Fibroblast of skin of right biceps (primary cell): ENCODE measurements at places on chromosomes 3 and 15.
A peak's percentile ranks its signal among the peaks of the same experiment; 100 is the strongest.

DNA sequence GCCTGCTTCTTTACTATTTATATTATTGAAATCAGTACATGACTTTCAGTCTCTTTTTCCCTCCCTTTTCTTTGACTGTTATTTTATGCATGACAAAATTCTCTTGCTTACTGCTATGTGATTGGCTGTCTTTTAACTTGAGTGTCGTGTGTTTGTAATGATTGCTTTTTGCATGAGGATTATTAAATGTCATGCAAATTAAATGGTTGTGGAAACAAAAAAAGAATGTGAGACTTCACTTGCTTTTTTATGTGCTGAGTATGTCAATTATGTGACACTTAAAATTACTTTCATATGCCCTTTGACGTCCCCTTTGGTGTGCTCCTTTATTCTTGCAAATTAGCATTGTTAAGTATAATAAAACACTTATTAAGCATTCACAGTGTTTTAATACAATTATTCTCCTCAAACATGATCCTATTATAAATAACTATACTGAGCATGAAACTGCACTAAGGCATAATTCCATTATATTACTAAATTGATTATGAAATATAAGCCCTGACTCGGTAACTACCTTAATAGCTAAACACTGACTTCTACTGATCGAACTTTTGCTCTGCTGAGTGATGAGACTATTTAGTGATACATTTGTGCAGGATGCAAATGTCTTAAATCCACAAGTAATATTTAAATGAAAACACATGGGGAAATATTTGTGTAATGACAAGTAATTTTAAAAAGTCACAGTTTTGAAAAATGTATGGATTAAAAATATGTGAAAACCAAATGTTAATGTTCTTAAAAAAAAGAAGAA is 401.7 kb downstream of the NLGN1 start:
- DNase-seq = peak; percentile 34

DNA sequence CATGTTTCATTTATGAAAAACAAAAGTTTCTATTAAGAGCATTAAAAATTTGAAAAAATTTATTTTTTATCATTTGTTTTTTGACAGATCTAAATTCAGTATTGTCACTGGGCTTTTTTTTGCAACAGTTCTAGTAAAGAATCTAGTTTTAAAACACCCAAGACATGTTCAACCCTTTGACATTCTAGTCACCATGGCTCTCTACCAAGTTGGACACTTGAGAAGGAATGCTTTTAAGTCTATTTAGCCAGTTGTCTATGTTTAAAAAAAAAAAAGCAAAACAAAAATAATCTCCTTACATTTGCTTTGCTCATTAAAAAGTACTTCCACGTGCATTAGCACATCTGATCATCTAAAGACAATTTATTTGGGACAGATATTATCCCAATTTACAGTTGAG is 417.5 kb downstream of the RSL24D1 start:
- DNase-seq = no peak

DNA sequence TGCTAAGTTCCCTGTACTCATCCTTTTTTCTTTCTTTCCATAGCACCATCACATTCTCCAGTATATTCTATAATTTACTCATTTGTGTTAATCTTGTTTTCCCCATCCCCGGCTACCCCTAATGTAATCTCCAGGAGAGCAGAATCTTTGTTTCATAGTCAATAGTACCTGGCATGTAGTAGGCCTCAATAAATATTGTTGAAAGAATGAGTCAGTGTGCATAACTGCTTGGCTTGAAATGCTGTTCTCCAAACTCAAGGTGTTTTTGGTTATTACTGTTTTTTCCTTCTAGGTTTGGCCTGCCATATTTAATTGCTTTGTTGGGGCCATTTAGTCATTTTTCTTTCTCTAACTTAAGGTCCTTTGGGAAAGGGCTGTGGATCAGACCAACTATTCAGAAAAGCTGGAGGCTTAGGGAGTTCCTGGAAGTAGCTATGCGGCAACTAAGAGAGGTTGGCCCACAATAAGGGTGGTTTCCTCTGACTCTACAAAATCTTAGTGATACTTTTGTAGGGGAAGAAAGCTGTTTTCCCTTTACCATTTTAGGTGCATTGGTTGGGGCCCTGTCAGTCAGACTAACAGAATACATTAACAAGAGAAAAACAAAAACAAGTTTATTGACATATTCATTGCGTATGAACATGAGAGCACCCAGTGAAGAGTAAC is 28.4 kb downstream of the KAT2B start:
- no peak for DNase-seq

DNA sequence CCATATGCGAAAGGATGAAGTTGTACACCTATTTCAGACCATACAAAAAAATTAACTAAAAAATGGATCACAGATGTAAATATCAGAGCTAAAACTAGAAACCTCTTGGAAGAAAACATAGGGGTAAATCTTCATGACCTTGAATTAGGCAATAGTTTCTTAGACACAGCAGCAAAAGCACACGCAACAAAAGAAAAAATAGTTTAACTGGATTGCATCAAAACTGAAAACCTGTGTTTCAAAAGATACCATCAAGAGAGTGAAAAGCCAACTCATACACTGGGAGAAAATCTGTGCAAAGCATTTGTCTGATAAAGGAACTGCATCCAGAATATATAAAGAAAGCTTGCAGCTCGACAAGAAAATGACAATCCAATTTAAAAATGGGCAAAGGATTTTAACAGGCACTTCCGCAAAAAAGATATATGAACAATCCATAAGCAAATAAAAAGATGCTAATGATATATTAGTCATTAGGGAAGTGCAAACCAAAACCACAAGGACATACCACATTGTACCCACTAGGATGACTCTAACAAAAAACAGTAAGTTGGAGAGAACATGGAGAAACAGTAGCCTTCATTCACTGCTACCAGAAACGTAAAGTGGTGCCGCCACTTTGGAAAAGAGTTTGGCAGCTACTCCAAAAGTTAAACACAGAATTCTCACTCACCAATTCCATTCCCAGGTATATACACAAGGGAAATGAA is 263.1 kb downstream of the ADAMTS17 start:
- DNase-seq = no peak

GRCh38 chr3:193831495-193832455 is 238.8 kb downstream of the OPA1 start:
- no peak for DNase-seq

GRCh38 chr3:66464512-66464894 is 36.3 kb downstream of the LRIG1 start:
- DNase-seq = no peak

- no peak for DNase-seq
These were observed 5.1 kb downstream of the GPR176 start for GRCh38 chr15:39914977-39915376.

GRCh38 chr3:32106929-32107362 is 526 bp downstream of the GPD1L start:
- no peak for DNase-seq

GRCh38 chr3:141955175-141955574 is 78.7 kb downstream of the ATP1B3 start:
- DNase-seq = peak; percentile 57

DNA sequence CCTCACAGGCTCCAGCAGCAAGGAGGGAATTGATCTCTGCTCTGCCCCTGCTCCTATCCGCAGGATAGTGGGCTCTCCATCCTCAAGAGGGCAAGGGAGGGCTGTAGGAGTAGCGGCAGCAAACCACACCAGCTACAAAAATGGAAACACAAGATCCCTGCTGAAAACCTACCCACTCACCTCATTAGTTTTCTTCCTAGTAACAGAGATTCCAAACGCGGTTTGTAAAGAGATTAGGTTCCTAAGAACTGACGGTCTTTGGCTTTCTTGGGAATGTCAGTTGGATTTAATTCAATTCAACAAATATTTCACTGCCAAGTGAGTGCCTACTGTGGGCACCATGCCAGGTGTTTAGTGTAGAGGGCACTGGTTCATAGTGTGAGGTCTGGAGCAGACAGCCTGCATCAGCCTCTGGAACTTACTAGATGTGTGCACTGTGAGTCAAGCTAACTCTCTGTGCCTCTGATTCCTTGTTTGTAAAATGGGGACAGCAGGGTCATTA is 84.7 kb downstream of the MRPL46 start:
- DNase-seq = peak; percentile 42

DNA sequence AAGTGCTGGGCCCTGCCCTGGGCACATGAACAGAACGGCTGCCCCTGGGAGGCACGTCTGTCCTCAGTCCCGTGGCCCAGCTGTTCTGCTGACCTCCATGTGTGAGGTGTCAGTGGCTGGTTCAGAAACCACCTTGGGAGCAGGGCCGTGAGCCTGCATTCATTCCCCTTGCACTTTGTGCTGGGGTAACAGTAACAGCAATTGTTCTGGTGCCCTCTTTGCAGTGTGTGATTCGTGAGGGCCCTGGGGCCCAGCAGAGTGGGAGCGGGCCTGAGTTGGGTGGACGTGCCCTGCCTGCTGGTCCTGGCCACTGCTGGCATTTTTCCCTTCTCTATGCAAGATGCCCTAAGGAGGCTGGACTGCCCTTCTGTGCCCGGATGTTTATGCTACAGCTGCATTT is 50.4 kb upstream of the MYZAP start:
- no peak for DNase-seq

DNA sequence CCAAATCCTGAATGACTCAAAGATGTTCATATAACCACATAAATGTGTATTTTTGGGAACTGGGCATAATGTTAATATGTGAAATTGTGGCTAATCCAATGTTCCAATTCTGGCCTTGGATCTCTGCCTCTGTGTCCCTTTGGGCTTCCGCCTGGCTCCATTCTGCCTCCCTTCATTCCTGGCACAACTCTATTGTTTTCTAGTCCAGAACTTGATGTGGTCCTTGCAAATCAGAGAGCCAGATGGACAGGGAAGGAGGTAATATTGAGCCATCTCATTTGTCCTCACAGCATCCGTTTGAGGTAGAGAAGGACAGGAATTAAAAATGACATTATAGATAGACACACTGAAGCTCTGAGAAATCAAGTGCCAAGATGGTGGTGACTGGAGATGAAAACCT is 355.7 kb upstream of the TBL1XR1 start:
- no peak for DNase-seq

DNA sequence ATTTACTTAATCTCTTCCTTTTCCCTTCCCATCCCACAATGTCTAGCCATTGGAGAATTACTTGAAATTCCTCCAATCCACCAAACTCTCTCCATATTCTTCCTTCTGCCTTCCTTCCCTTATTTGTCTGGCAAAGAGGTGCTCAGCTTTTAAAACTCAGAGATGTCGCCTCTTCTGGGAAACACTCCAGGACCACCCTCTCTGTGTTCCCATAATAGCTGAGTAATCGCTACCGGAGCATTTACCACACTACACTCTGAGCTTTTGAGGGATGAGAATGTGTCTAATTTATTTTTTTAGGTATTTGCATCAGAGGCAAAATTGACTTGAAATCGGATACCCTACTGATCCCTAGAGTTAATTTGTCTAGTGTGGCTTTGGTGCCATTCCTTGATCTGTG is 245.7 kb upstream of the TPRG1 start:
- peak; percentile 87 for DNase-seq

DNA sequence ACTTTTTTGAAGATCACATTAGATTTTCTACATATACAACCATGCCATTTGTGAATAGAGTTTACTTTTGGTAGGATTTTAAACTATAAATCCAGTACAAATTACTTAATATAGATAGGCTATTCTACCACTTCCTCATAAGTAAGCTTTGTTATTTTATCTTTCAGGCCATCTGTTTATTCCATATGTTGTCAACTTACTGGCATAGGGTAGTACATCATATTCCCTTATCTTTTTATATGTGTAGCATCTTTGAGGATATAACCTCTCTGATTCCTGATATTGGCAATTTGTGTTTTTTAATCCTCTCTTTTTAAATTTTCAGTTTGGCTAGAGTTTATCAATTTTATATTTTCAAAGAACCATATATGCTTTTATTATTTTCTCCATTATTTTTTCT is 515.4 kb downstream of the DIPK2A start:
- no peak for DNase-seq

DNA sequence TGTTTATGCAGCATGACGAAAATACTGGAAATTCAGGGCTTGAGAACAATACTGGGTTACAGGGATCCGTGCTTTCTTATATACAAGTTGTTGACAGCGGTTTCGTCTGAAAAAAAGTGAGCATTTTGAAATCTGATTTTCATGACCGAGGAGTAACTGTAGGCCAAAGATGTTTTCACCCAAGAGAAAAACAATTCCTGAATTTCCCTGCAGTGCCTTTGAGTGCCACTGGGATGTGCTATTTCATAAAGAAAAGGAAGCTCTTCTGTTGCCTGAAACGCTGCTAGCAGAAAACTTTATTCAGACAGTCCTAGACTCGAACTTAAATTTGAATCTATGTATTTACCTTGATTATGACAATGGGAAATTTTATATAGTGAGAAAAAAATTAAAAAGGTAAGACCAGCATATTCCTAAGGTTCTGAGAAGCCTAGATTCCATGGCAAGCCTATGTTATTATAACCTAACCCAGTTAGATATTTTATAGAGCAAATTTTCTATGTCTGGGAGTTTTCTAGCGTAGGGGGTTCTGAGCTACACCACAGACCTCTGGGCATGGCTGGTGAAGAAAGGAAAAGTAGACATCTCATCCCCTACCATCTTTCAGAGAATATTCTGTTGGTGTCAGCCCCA is 30.2 kb downstream of the KCNAB1 start:
- peak; percentile 50 for DNase-seq

DNA sequence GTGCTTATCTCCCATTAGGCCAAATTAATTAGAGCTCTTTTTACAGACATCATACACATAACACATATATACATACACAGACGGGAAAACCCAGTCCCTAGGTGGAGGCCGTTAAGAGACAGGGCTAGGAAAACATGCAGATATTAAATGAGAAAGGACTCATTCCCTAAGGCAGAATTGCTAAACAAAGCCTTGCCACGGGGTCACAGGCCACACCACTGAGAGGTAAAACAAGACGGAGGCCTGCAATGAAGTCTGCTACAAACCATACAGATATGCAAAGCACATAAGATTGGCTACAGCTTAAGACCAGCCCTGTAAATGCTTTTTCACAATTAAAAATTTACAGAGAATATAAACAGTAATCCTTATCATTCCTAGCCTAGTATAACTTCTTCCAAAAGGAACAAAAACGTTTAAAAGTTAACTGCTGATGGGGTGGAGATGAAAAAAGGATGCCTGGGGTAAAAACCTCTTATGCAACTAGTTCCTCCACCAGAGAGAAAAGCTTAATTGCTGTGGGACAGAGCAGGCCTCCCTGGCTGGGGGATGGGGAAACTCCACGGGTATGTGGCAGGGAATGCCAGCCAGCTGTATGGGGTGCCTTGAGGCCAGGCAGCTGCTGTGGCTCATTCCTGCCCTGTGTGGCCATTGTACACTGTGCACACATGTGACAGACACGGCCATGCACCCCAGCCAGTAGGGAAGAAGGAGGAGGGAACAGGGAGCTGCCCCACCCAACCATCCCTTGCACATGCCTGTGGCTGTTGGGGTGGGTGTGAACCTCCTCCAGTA is 481.4 kb upstream of the LMCD1 start:
- no peak for DNase-seq

DNA sequence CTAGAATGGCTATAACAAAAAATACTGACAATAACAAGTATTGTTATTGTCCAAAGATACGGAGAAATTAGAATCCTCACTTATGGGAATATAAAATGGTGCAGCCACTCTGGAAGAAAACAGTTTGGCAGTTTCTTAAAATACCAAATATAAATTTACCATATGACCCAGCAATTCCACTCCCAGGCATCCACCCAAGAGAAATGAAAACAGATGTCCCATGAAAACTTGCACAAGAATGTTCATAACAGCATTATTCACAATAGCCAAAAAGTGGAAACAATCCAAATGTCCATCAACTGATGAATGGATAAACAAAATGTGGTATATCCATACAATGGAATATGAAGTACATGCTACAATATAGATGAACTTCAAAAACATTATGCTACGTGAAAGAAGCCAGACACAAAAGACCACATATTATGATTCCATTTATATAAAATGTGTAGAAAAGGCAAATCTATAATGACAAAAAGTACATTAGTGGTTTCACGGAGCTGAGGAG is 9.4 kb downstream of the AAGAB start:
- DNase-seq = peak; percentile 63
